ENCODE measurements at places on chromosomes 3 and 15.

DNA sequence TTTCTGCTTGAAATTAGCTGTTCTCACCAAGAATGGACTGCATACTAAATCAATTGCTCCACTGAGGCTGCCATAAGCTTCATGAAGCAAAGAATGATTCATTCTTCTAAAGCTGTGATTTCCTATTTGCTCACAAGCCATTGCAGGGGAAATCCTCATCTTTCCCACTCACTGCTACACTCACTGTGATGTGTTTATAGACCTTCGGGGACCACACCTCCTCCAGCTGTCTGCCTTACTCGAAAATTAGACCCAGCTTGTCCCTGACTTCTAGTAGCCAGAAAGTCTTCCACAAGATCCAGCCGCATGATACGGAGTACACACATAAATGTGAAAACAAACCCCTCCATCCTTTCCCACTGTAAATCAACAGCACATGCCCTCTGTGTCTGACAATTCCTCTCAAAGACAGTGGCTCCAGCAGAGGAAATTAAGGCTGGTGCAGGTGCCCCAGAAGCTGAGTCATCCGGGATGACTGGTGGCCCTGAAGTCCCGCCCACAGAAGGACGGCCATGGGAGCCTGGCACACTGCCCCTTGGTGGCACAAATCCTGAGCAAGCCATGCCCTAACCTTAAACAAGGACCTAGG, 172.0 kb downstream of the STT3B start:
- no peak for DNase-seq

- DNase-seq = no peak
Measured at GRCh38 chr3:112089956-112090886, 4.0 kb downstream of the C3orf52 start.

DNA sequence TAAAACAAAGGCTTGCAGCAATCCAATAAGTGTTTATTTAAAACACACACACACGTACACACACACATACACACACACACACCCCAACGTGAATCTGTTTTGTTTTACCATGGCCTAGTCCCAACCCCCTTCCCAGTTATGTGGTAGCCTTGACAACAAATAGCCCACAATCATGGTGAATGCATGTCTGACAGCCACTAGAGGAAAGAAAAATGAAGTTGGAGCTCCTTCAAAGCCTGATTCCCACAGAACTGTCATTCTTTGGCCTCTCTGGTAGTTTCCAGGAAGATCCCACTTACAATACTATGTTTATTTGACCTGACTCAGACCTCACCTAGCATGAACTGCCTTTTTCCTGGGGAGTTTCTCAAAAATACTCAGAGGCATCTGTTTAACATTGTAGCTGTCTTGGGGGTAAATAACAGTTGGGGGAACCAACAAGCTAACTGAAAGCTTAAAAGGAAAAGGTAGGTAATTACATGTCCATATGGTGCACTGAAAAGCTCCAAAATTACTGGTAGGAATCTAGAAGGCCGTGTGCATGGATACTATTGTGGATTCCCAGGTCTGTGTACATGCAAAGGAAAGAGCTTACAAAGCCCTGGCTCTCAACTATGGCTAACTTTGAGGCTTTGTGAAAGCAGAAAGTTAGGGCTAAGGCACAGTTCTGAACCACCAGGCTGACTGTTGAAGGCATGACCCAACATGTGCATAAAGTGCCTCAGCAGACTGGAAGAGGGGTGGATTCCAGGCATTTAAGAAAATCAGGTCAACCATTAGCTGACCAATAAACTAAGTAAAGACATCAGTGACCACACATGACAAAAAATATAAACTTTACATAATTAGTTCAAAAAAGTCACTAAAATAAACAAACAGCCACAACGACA, 65.3 kb downstream of the FAIM start:
- DNase-seq = no peak

- DNase-seq = peak; percentile 85
Measured at GRCh38 chr3:44976002-44976815, at the start of the genes EXOSC7 and ZDHHC3. EXOSC7 (plus strand) TSS chr3:44976244; CDS start chr3:44976278, 34 bp downstream. ZDHHC3 (minus strand) TSS chr3:44976174; CDS start chr3:44959436, 16,738 bp downstream.

DNA sequence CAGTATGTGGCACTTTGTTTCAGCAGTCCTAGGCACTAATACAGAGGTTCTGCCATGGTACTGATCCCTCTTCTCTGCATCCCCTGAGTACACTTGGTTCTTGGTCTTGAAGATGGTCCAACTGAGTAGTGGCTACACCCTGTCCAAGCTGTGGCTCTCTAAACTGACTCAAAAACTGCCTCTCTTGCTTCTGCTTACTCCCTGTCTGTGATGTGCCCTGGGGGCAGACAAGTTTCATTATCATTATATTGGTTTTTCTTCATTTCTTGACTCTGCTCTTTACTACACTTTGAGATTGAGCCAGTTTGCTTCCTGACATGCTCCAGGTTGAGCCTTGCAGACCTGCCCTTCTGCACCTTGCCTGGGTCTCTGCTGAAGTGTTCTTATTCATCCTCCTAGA, 18.9 kb upstream of the ST3GAL6 start:
- DNase-seq = no peak

DNA sequence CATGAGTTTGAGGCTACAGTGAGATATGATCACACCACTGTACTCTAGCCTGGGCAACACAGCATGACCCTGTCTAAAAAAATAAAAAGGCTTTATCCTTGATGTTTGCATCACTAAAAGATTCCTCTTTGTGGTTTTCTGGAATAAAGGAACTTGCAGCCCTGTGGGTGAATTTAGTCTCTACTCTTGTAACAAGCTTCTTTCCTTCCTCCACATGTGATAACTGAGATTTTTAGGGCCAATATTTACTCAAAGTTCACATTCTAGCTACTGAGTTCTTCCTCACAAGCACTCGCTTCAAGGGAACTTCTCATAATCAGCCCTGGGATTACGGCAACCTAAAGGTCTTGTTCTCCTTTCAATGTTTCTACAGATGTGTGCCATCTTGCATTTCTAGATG, 24.6 kb downstream of the COMMD2 start:
- no peak for DNase-seq

Measured in T-cell (primary cell).